MCF 10A (cell line): ENCODE measurements at places on chromosomes 2 and 18. TPM values are rescaled to one million over a fixed set of nuclear protein-coding genes. Genes with fewer than 3 reads are reported as not detected.

- DNase-seq: no peak
- no peaks in the 10 kb centered on the region for H3K4me1 ChIP-seq
- no peaks in the 10 kb centered on the region for H3K36me3 ChIP-seq
- H3K27ac ChIP-seq: no peak overlapping the region
Observed at GRCh38 chr2:224127871-224128501, 88.9 kb upstream of the SERPINE2 start.

The ABCA12 gene
- total RNA-seq: 36.1 and 37.8 TPM in 2 replicates

DNA sequence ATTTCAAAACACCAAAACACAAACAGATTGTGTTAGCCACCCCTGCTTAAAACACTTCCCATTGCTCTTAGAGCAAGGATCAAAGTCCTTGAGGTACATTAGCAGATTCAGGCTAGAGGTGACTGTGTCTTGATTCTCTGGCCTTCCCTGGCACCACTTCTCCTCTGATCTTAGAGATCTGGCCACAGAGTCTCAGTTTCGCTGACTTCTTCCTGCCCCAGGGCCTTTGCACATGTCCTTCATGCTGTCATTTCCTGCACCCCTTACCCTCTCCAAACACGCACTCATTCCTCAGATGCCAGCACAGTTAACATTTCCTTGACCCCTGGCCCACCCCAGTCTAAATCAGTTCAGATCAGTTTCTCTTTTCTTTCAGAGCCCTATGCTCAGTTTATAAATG lies 16.9 kb downstream of the CXCR4 start:
- DNase-seq: no peak
- H3K27ac ChIP-seq: no peak overlapping the region
- H3K4me3 ChIP-seq: no peak overlapping the region
- H3K4me1 ChIP-seq: no peaks in the 10 kb centered on the region

The MAPRE3 gene
- 18.0 and 26.0 TPM in 2 replicates for total RNA-seq

DNA sequence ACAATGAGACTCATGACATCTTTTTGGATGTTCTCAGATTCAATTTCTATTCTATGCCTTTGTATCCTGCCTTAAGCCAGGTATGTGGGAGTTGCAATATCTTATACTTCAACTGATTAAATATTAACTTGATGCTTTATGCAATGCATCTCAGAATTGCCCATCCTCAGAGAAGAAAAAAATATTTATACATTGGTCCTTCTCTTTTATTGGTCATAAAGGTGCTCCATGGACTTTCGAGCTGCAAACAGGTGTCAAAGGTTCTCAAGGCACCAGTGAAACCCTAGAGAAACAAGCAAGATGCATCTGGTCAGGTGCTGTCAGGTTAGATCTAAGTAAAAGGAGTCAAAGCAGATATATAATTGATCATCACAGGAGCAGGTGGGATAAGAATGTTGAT lies 690.5 kb downstream of the PLCL1 start:
- H3K36me3 ChIP-seq: no peaks in the 10 kb centered on the region
- no peak overlapping the region for H3K27ac ChIP-seq
- no peaks in the 10 kb centered on the region for H3K4me1 ChIP-seq
- H3K4me3 ChIP-seq: no peak overlapping the region
- peaks cover 55% of the 10 kb centered on the region for H3K27me3 ChIP-seq

The PDE1A gene
- 0.15 and 0.30 TPM in 2 replicates for total RNA-seq

GRCh38 chr2:96866586-96866985 lies 3.3 kb downstream of the SEMA4C start:
- DNase-seq: no peak
- no peak overlapping the region for H3K27ac ChIP-seq
- peaks cover 5% of the 10 kb centered on the region for H3K4me1 ChIP-seq
- H3K4me3 ChIP-seq: peak overlapping the region; percentile 78
- H3K27me3 ChIP-seq: no peaks in the 10 kb centered on the region
- peaks cover 18% of the 10 kb centered on the region for H3K36me3 ChIP-seq

- no peaks in the 10 kb centered on the region for H3K36me3 ChIP-seq
- no peak for DNase-seq
- H3K4me1 ChIP-seq: no peaks in the 10 kb centered on the region
- no peaks in the 10 kb centered on the region for H3K27me3 ChIP-seq
Observed at GRCh38 chr18:13564579-13564978, 161.8 kb downstream of the FAM210A start.

GRCh38 chr2:200380833-200381542 lies 74.5 kb downstream of the SPATS2L start:
- H3K4me1 ChIP-seq: peaks cover 26% of the 10 kb centered on the region
- peak overlapping the region; percentile 76 for H3K27ac ChIP-seq
- no peak overlapping the region for H3K4me3 ChIP-seq
- H3K27me3 ChIP-seq: no peaks in the 10 kb centered on the region
- H3K36me3 ChIP-seq: no peaks in the 10 kb centered on the region
- DNase-seq: peak; percentile 34

- no peaks in the 10 kb centered on the region for H3K27me3 ChIP-seq
- no peak overlapping the region for H3K4me3 ChIP-seq
- H3K4me1 ChIP-seq: peaks cover 7% of the 10 kb centered on the region
Observed at GRCh38 chr2:15580451-15580850, 11.2 kb upstream of the DDX1 start.

The REV1 gene
- total RNA-seq: 33.2 and 38.6 TPM in 2 replicates

The ITGB6 gene
- total RNA-seq: 3.8 and 6.9 TPM in 2 replicates

DNA sequence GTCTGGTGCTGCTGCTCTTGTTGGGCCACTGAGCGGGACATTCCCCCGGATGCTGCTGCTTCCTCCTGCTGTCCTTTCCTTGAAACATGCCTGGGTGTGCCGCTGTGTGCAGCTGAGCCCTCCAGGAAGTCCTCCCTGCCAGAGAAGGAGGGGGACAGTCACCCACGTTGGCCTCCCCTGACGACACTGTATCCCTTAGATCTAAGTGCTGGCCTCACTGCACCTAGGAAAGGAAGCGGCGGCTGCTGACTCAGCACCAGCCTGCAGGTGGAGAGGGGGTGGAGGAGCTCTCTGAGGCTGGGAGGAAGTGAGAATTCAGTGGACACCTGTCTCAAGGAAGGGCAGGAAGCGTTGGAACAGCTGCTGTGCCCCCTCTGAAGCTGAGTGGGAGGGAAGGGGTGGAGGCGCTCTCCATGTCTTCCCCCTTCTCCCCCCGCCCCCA lies 239.8 kb downstream of the HAUS1 start:
- peak overlapping the region; percentile 32 for H3K27ac ChIP-seq
- no peak overlapping the region for H3K4me3 ChIP-seq
- H3K27me3 ChIP-seq: no peaks in the 10 kb centered on the region
- peaks cover 15% of the 10 kb centered on the region for H3K36me3 ChIP-seq

The GNLY gene
- not detected in 2 replicates for total RNA-seq

- no peak overlapping the region for H3K27ac ChIP-seq
- no peaks in the 10 kb centered on the region for H3K27me3 ChIP-seq
- no peaks in the 10 kb centered on the region for H3K36me3 ChIP-seq
- no peak for DNase-seq
Observed at GRCh38 chr2:138626148-138626547, 124.6 kb downstream of the SPOPL start.

DNA sequence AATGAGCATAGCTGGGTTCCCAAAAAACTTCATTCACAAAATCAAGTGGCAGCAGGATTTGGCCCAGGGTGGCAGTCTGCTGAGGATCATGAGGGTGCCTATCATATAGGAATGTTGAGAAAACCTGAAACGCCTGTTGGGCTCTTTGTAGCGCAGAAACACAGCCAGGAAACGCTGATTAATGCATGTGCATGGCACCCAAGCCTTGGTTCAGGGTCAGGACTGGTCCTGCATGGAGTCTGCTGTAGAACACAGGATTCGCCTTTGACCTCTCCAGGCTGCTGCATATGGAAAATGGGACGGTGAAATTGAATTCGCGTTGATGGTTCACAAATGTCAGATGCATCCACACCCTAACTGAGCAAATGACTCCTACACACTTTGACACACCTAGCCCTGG lies 227.9 kb upstream of the COPS8 start:
- no peaks in the 10 kb centered on the region for H3K4me1 ChIP-seq
- no peak overlapping the region for H3K4me3 ChIP-seq
- no peak overlapping the region for H3K27ac ChIP-seq
- no peaks in the 10 kb centered on the region for H3K36me3 ChIP-seq

DNA sequence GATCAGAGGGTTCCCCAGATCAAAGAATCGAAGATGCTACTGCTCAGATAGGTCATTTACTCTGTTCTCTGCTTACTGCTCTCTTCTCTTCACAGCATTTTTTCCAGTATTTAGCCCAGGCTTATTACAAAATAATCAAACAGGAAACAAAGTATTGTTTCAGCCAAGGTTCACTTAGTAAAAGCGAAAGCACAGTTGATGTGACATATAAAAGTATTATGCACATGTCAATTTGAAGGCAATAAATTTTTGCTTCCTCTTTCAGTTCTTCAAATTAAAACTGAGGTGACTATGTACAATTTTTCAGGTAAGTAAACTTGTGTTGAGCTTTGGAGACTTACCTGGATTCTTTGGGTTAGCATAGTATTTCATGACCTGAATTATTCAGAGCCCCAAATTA lies 262.8 kb upstream of the CHST9 start:
- no peak overlapping the region for H3K4me3 ChIP-seq
- H3K36me3 ChIP-seq: no peaks in the 10 kb centered on the region
- H3K4me1 ChIP-seq: no peaks in the 10 kb centered on the region
- DNase-seq: no peak
- H3K27me3 ChIP-seq: no peaks in the 10 kb centered on the region

DNA sequence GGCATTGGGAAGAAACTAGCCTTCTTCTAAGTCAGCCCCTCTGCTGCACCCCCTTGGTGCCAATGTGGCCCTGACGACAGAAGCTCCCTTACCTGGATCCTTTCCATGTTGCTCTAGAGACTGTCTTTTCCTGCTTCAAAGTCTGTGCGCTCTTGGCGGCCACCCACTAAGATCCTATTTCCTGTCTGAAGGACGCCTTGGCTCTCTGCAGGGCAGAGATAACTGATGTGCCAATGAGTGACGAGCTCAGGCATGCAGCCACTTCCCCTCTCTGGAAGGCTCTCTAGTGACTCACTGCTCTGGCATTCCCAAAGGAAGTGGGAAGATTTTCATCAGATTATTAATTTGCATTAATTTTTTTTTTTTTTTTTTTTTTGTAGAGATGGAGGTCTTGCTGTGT lies 273.5 kb downstream of the CDH20 start:
- peaks cover 22% of the 10 kb centered on the region for H3K4me1 ChIP-seq
- H3K27me3 ChIP-seq: no peaks in the 10 kb centered on the region
- DNase-seq: peak; percentile 95
- peak overlapping the region; percentile 61 for H3K27ac ChIP-seq

DNA sequence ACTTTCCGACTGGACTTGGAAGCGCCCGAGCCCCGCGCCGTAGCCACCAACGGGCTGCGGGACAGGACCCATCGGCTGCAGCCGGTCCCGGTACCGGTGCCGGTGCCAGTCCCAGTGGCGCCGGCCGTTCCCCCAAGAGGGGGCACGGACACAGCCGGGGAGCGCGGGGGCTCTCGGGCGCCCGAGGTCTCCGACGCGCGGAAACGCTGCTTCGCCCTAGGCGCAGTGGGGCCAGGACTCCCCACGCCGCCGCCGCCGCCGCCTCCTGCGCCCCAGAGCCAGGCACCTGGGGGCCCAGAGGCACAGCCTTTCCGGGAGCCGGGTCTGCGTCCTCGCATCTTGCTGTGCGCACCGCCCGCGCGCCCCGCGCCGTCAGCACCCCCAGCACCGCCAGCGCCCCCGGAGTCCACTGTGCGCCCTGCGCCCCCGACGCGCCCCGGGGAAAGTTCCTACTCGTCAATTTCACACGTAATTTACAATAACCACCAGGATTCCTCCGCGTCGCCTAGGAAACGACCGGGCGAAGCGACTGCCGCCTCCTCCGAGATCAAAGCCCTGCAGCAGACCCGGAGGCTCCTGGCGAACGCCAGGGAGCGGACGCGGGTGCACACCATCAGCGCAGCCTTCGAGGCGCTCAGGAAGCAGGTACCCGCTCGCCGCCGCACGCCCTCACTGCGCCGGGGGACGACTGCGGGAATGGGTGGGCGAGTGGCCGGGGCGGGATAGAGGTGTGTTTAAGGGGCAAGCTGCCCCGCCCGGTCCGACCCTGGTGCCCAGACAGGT lies 713 bp downstream of the ATOH8 start:
- no peak overlapping the region for H3K27ac ChIP-seq
- no peaks in the 10 kb centered on the region for H3K36me3 ChIP-seq
- H3K4me1 ChIP-seq: peaks cover 9% of the 10 kb centered on the region
- peaks cover 34% of the 10 kb centered on the region for H3K27me3 ChIP-seq
- peak overlapping the region; percentile 74 for H3K4me3 ChIP-seq
- no peak for DNase-seq
